Activated CD4-positive, alpha-beta memory T cell treated with anti-CD3 and anti-CD28 coated beads for 36 hours (primary cell): ENCODE measurements at places on chromosomes 3 and 15. TPM values are rescaled to one million over a fixed set of nuclear protein-coding genes. Genes with fewer than 3 reads are reported as not detected.

- peak; percentile 19 for DNase-seq
These were observed 660.1 kb upstream of the CFAP20DC start for GRCh38 chr3:59709702-59710553.

DNA sequence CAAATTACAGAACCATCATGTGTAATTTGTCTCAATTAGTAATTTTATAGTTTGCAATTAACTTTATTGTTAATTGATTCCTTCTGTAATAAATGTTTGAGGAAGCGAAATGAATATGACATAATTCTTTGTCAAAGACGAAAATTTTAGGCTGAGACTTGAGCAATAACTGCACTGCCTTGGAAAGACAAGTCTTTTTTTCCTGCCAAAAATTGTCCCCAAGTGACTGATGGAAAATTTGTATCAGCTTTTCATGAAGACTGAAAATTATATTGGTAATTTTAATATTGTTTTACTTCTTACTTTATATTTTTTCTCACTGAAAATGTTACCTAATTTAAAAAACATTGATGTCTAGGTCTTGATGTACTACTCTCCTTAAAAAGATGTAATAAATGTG is 622.6 kb downstream of the NLGN1 start:
- DNase-seq: no peak

DNA sequence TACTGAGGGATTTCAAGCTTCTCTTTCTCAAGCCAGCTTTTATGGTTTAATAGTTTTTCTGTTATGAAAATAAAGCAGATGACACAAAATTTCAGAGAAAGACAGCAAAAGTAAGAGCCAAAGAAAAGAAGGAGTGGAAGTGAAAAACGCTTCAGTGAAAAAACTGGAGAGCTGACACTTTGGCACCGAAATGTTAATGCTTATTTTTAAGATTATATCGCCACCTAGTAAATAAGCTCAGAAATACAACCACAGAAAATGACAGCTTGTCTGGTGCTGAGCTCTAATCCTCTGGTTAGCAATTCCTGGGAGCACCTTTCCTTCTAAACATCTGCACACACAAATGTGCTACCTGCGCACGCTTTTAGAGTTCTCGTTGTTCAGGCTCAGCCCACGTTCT is 101.6 kb downstream of the ZPLD1 start:
- no peak for DNase-seq

DNA sequence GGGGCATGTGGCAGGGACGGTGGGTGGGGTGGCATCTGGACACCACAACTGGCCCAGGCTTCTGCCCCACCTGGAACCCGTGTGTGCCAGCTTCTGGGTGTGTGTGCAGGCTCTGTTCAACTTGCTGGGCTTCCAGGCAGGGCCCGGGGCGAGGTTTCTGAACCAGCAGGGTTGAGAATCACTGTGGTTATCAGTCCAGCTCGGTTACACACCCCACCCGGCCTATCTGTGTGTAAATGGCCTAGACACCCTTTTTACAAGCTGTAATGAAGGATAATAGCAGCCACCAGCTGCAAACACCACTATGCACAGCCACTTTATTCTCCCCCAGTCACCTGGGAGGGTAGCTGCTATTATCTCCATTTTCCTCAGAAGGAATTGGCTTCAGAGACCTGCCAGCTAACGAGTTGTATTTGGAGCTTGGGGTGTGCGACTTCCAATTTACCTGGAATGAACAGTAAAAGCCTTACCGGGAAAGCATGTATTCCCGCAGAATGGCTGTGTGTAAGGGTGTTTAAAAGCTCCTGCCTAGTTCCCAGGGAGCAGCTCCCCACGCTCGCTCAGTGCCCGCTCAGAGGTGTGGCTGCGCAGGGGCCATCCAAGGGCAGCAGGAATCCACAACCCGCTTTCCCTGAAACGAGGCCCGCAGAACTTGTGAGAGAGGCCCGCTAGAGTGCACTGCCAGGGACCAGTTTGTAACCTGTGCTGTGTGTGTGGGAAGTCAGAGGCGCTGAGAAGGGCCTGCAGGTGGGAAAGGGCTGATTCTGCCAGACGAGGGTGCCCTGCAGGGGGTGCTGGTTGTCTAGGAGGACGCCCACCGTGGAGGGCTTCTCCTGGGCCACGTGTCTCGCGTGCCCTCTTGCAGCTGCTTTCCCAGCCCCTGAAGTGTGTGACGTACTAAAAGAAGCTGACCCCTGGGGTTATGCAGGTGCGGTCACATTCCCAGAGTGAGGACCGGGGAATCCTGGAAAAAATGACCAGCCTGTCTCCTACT is 83.5 kb downstream of the C3orf70 start:
- DNase-seq: no peak

Gene C3orf22
- total RNA-seq: not detected

Gene RBP2
- not detected for total RNA-seq

Gene ZNF621
- total RNA-seq: 22.3 TPM

Gene BUB1B
- 96.1 TPM for total RNA-seq

Gene SENP5
- 32.0 TPM for total RNA-seq
